Stimulated activated CD4-positive, alpha-beta T cell treated with anti-CD3 and anti-CD28 coated beads, TNF-alpha, amount 100 ng/mL, for 4 hours (primary cell): ENCODE measurements at places on chromosomes 7 and 10.
A peak's percentile ranks its signal among the peaks of the same experiment; 100 is the strongest.

GRCh38 chr7:73992101-73992562 lies 35.8 kb upstream of the ELN start:
- no peak for DNase-seq

DNA sequence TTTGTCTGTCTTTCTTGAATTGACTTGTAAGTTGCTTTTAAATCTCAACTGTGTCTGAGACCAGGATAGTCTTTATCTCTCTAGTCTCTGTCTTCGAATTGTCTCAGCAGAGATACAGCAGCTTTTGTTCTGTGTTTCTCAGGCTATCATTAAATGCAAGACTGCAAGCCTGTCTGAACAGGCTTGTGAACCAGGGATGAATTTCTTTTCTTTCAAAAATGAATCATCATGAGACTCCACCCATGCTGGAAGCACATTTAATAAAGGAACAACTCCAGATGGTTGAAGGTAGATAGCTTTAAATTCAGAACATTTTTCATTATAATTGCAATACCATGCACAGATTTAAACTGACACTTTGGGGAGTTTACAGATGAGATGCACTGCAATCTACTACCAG lies 155.9 kb downstream of the SEC23IP start:
- DNase-seq = no peak

- DNase-seq = no peak
These were observed 48.0 kb upstream of the INHBA start for GRCh38 chr7:41750661-41751540.

- no peak for DNase-seq
These were observed 171.9 kb upstream of the LRRN3 start for GRCh38 chr7:110918949-110919548.

- no peak for DNase-seq
These were observed 77.5 kb upstream of the CUX1 start for GRCh38 chr7:101739775-101740398.

GRCh38 chr7:155455776-155456737 lies 1.9 kb upstream of the EN2 start:
- DNase-seq = no peak

GRCh38 chr7:76133839-76134238 lies 67.9 kb upstream of the SRRM3 start:
- no peak for DNase-seq

DNA sequence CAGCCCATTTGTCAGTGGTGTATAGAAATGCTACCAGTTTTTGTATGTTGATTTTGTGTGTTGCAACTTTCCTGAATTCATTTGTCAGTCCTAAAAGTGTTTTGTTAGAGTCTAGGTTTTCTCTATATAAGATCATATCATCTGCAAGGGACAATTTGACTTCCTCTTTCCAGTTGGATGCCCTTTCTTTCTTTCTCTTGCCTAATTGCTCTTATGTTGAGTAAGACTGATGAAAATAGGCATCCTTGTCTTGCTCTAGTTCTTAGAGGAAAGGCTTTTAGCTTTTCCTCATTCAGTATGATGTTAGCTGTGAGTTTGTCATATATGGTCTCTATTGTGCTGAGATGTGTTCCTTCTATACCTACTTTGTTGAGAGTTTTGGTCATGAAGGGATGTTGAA lies 161.7 kb upstream of the TPK1 start:
- DNase-seq = no peak

- no peak for DNase-seq
These were observed 67.3 kb downstream of the GLCCI1 start for GRCh38 chr7:8035647-8036518.

DNA sequence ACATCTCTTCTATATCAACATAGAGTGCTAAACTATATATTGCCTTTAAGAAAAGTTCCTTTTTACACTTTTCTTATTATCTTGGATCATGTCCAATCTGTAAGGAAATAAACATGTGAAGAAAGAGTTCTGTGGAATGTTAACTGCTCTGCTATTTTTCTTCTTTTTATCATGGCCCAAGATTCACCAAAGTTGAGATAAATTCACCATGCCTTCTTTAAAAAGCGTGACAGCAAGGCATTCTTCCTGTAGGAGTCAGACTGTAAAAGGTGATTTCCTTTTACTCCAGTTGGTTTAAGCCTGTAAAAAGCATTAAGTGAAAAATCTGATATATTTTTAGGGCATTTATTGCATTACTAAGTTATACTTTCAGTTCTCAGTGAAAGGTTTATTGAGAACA lies 165.7 kb upstream of the FZD1 start:
- no peak for DNase-seq

- peak; percentile 18 for DNase-seq
These were observed 36.4 kb downstream of the DPYSL4 start for GRCh38 chr10:132223156-132223590.

GRCh38 chr7:16989811-16990413 lies 108.1 kb upstream of the AGR3 start:
- no peak for DNase-seq

GRCh38 chr7:87192784-87193487 lies 26.6 kb downstream of the TMEM243 start:
- no peak for DNase-seq

DNA sequence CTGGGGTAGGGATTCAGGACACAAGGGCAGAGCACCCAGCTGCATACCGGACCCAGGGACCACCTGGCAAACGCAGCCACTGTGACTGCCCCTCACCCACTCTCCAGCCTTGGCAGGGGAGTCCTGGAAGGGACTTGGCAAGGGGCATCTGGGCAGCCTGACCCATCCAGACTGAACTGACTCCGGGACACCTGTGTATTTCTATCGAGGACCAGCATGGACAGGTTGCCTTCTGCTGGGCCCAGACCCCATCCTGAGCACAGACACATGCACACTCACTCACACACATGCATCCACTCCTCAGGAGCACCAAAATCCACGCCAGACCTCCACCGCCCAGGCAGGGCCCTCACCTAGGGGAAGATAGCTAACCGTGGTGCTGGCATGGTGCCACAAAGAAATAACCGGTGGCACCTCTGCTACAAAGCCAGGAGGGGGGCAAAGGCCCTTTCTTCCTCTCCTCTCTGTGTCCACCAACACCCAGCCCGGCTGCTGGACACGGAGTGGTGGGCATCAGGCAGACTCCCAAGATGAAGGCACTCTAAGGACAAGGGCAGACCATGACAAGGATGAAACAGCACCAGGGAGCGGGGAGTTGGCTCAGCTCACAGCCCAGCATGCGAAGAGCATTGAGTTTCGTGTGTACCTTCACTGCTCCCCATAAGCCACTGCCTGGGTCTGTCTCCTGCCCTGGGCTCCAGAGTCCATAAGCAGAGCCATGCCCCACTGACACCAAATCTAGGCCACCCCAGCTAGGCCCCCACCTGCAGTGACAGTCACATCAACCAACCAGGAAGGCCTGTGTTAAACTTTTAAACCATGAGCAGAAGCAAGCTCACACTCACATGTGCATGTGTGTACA lies 35.3 kb downstream of the KCNH2 start:
- no peak for DNase-seq

GRCh38 chr7:103348959-103349358 lies 1.5 kb downstream of the PSMC2 start:
- DNase-seq = no peak

DNA sequence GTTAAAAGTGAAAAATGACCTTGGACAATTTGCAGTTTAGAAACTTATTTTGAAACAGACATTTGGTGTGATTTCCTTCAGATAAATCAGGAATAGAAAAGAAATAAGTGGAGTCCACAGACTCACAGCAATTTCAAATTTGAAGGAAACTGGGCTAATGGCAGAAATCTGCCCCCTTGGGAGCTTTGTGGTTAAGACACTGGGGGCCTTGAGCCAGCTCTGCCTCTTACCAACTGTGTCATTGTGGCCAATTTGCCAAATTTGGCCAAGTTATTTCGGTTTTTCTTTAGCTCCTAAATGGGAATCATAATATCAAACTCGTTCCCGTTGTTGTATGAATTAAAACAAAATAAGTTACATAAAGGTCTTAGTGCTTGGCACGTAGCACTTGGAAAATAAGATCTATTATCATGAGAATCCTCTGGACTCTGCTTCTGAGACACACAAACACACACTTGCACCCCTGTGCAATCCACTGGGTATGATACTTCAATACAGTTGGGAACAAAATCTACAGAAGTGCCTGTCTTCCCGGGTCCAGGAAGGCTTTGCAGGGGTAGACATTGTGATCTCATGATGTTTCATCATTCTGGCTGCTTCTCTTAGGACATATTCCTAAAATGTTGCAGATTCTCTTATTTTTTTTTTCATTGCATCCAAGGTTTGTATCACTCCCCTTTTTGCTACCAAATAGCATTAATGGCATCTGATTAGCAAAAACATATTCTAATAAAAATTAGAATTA lies 4.9 kb downstream of the ARMC3 start:
- no peak for DNase-seq
